ENCODE measurements at places on chromosomes 6 and 20.

DNA sequence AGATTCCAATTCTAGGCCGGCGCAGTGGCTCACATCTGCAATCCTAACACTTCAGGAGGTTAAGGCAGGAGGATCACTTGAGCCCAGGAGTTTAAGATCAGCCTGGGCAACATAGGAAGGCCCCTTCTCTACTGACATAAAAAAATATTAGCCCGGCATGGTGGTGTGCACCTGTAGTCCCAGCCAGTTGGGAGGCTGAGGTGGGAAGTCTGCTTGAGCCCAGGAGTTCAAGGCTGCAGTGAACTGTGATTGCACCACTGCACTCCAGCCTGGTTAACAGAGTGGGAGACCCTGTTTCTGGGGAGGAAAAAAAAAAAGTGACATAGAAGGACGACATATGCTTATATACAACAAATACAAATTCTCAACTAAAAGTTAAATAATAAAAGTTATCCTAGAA lies 30.9 kb downstream of the B4GALT5 start:
- H3K27ac ChIP-seq, result no peak overlapping the region
- H3K4me3 ChIP-seq, result no peak overlapping the region
- DNase-seq, result no peak
- peaks cover 34% of the 10 kb centered on the region for H3K4me1 ChIP-seq
- no peaks in the 10 kb centered on the region for H3K27me3 ChIP-seq

- H3K27ac ChIP-seq, result no peak overlapping the region
- H3K36me3 ChIP-seq, result no peaks in the 10 kb centered on the region
- no peak overlapping the region for H3K4me3 ChIP-seq
- DNase-seq, result no peak
- H3K27me3 ChIP-seq, result no peaks in the 10 kb centered on the region
- no peaks in the 10 kb centered on the region for H3K4me1 ChIP-seq
Measured at GRCh38 chr6:64955435-64955848, 751.6 kb downstream of the EYS start.

- peaks cover 7% of the 10 kb centered on the region for H3K36me3 ChIP-seq
- H3K4me3 ChIP-seq, result peak overlapping the region; percentile 24
- peak overlapping the region; percentile 2 for H3K27ac ChIP-seq
- no peak for DNase-seq
- no peaks in the 10 kb centered on the region for H3K27me3 ChIP-seq
Measured at GRCh38 chr6:36116066-36116864, 14.0 kb upstream of the MAPK13 start.

DNA sequence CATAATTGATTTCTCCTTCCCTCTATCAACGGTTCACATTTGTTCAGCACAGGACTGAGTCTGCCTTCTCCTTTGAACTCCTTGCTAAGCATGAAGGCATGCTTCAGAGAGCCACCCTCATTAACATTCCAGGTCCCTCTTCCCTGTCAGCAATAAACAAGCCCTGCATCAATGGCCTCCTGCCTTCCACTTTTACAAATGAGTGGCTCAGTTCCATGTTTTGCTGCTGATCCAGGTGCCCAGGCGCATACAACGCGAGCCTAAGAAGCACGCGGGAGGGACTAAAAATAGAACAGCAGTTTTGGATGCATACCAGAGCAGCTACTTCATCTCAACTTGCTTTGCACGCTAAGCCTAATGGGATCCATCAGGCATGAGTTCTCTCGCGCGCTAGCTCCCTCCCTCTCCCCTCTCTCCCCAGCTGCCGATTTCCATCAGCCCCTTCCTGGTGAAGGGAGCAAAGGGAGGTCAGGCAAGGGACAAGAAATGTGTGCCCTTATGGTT lies 53.4 kb downstream of the TRAF3IP2 start:
- no peaks in the 10 kb centered on the region for H3K27me3 ChIP-seq
- no peak overlapping the region for H3K27ac ChIP-seq
- no peak for DNase-seq
- H3K4me1 ChIP-seq, result peaks cover 11% of the 10 kb centered on the region

DNA sequence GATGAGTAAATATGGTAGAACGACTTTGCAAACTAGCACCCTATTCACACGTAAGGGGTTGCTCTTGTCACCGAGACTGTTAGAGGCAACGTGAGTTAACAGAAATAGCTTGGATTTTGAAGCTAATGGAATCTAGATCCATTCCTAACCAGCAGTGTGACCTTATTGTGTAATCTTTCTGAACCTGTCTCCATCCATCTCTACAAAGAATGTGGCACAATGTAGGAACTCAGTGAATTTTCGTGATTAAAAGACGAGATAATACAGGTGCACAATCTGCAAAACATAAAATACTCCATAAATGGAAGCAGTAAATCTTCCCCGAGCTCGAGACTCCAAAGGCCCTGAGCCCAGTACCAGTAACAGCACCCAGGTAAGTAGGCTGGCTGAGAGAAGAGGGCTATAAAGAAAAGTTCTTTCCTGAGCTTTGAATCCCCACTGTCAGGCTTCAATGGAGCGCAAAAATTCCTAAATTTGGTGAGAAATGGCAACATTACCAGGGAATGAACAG lies 801 bp upstream of the KIFC1 start:
- peak overlapping the region; percentile 88 for H3K27ac ChIP-seq
- no peak for DNase-seq

GRCh38 chr6:150238336-150238741 lies 95.5 kb downstream of the PPP1R14C start:
- no peak for DNase-seq
- H3K36me3 ChIP-seq, result no peaks in the 10 kb centered on the region
- no peak overlapping the region for H3K4me3 ChIP-seq
- no peak overlapping the region for H3K27ac ChIP-seq
- H3K4me1 ChIP-seq, result peaks cover 8% of the 10 kb centered on the region

DNA sequence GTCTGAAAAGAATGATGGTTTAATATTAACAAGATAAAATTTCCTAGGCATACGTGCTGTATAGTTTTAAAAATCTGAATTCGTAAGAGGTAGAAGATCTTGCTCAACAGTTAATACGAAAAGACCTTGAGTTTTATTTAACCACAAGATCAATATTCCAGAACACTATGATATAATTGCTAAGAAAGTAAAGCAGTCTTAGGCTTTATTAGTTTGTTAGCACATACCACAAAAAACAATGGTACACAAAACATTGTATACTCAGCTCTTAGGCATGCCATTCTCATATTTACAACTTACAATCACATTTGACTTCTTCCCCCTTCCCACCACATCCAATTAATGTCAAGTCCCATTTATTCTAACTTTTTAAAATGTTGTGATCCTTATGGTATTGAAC lies 24.4 kb upstream of the STXBP5 start:
- no peak overlapping the region for H3K4me3 ChIP-seq
- H3K27ac ChIP-seq, result no peak overlapping the region
- H3K27me3 ChIP-seq, result peaks cover 4% of the 10 kb centered on the region
- DNase-seq, result no peak
- no peaks in the 10 kb centered on the region for H3K4me1 ChIP-seq

DNA sequence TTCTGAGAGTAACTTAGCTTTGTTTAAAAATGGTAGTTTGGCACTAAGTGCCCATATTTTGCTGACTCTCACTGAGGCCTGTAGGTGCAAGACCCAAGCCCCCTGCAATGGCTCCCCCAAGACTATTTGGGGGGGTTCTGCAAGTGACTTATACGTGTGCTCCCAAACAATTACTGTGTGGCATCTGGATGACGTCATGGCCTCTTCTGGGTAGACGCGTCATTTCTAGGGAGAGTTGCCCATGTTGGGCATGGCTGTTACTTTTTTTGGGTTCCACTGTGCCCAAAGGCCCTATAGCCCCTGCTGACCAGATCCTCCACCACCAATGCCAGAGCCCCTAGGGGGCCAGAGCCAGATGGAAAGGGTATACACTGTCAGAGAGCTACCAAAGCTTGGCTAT lies 110.3 kb upstream of the MYLIP start:
- no peaks in the 10 kb centered on the region for H3K4me1 ChIP-seq
- no peak for DNase-seq
- H3K4me3 ChIP-seq, result no peak overlapping the region
- peaks cover 3% of the 10 kb centered on the region for H3K36me3 ChIP-seq

DNA sequence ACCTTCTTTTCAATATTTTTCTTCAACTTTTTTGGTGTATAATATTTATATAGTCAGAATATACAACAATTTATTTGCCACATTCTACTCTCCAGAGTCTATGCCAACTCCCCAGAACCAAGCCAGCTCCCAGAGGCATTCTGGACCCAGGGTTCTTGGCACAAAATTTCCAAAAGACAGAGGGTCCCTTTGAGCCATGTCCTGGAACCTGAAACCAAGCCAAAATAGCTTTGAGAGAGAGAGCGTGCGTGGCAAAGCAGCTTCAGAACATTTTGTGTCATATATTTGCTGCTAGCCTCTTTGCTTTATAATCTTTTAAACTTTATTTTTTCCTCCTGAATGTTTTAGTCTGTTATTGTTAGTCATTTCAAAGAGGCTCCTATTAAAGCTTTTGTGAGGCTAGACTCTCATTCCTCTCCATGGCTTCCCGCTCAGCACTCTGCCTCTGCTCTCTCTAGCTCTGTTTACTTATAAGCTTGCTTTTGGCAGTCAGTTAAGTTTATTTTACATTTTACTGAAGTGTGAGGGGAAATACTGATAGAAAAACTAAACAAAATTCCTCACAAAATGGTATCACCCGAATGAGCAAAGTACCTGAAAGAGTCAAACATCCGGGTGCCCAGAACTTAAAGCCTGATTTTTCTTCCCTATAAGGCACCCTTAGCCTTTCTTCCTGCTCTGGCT lies 605.1 kb upstream of the ID4 start:
- H3K27ac ChIP-seq, result no peak overlapping the region
- no peak for DNase-seq
- H3K4me3 ChIP-seq, result no peak overlapping the region
- no peaks in the 10 kb centered on the region for H3K4me1 ChIP-seq

DNA sequence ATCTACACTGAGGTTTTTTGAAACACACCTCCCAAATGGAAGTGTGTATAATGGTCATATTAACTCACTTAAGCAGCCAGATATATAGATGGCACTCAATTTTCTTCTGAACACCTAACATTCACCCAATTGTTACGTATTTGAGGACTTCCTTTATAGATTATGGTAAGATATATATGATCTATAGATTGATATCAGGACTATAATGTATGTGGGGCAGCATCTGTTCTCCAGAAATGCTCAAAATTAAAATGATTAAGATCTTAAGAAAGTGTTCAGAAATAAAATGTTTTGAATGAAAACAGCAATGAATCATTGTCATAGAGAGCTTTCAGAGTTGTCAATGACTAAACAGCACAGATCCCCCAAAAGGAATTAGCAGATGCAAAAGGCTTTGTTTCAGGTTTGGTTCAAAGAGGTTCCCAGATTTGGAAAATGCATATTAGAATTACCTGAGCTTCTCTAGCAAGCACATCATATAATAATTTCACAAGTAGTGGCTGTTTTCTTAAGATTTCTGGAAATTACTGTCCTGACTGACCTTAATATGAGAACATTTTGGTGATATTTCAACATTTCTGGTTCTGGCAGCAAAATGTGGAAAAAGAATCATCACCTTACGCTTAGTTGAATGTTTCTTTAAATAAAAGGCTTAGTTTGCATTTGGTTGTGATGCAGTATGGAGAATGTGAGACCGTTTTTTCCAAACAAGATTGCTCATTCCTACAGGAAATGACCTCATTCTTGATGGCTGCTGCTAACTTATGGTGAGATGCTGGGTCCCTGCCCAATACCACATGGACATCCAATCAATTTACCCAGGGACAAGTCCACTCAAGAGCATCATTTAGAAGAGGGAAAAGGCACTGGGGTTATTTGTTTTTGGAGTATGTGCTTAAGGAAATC lies 31.5 kb downstream of the TRAF3IP2 start:
- H3K4me3 ChIP-seq, result no peak overlapping the region
- H3K27ac ChIP-seq, result peak overlapping the region; percentile 75
- no peaks in the 10 kb centered on the region for H3K27me3 ChIP-seq
- peaks cover 5% of the 10 kb centered on the region for H3K4me1 ChIP-seq
- H3K36me3 ChIP-seq, result peaks cover 23% of the 10 kb centered on the region
- DNase-seq, result no peak

DNA sequence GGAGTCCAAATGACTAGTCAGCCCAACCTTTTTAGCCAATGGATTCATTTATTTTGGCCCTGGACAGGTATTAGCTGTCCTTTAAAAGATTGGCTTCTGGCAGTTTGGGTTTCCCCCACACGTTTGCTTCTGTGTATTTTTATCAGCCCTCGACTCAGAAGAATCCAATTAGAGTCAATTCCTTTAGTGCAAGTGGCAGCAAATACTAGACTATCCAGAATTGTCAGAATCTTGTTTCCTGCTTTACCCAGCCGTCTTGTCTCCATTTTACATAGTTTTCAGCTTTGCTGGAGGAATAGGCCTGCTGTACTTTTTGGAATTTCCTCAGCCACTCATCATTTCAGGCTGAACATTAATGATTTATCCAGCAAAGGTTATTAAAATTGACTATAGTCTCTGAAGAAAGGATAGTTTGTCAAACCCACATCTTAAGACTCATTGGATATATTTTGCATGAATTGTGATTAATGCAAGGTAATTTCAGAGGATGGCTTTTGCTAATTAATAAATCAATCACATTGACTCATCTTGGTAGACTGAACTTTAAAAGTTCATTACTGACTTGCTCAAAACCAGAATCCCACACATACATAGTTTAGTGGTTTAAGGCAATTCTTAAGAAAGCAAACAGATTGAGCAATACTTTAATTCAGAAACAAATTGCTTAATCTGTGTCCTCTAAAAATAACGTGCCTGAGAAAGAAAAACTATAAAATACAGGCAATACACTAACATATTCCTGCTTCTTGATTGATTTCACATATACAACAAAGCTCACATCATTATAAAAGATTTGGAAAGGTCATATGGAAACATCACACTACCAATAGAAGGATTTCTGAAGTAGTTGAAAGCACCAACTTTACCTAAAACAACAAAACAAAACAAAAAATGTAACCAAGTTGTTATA lies 62.9 kb upstream of the ZNF217 start:
- H3K27me3 ChIP-seq, result no peaks in the 10 kb centered on the region
- no peaks in the 10 kb centered on the region for H3K36me3 ChIP-seq
- no peak overlapping the region for H3K4me3 ChIP-seq

- no peak overlapping the region for H3K27ac ChIP-seq
- DNase-seq, result no peak
- H3K4me1 ChIP-seq, result peaks cover 9% of the 10 kb centered on the region
- H3K27me3 ChIP-seq, result peaks cover 11% of the 10 kb centered on the region
- no peaks in the 10 kb centered on the region for H3K36me3 ChIP-seq
Measured at GRCh38 chr20:38196592-38196991, 31.5 kb upstream of the TGM2 start.

DNA sequence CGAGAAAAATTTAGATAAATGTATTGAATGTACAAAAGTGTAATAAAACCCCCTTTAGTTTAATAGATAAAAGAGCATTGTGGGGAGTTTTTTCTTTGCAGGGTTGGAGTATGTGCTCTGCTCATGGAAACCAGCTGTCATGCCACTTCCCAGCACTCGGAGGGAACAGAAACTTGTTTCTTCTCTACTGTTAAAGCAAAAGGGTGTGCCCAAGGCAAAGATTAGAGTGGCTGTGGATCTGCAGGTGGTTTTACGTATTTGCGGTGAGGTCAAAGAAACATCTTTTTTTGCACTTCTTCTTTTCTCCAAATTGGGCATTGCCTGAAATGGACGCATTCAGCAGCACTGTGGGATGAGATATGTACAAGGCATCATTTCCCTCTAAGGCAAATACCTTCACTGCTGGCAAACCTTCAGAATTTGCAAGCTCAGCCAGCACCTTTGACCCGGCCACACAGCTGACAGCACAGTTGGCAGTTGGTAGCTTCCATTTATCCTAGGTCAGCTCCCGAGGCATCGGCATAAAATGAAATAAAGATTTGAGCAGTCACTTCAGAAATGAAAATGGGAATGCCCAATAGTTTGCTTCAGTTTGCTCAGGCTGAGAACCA lies 178.4 kb upstream of the EYA4 start:
- H3K27me3 ChIP-seq, result no peaks in the 10 kb centered on the region
- H3K36me3 ChIP-seq, result no peaks in the 10 kb centered on the region
- no peak for DNase-seq
- H3K4me3 ChIP-seq, result no peak overlapping the region
- no peaks in the 10 kb centered on the region for H3K4me1 ChIP-seq

Data from memory B cell (primary cell).